ENCODE measurements at places on chromosomes 1 and 21.

DNA sequence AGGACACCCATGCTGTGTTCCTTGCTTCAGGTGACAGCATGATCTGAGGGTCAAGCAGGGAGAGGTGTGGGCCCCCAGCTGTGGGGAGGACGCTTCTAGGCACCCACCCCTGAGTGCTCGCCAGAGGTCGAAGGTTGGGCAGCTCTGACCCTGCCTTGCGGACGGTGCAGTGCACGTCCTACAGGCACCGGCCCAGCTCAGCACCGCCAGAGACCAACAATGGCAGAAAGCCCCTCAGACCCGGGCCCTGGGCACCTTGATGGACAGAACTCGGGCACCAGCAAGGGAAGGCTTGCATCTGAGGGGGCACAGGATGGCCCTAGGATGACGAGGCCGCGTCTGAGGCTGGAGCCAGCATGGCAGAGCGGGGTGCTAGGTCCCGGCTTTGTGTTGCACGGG is 24.7 kb downstream of the NADK start:
- no peak for DNase-seq

DNA sequence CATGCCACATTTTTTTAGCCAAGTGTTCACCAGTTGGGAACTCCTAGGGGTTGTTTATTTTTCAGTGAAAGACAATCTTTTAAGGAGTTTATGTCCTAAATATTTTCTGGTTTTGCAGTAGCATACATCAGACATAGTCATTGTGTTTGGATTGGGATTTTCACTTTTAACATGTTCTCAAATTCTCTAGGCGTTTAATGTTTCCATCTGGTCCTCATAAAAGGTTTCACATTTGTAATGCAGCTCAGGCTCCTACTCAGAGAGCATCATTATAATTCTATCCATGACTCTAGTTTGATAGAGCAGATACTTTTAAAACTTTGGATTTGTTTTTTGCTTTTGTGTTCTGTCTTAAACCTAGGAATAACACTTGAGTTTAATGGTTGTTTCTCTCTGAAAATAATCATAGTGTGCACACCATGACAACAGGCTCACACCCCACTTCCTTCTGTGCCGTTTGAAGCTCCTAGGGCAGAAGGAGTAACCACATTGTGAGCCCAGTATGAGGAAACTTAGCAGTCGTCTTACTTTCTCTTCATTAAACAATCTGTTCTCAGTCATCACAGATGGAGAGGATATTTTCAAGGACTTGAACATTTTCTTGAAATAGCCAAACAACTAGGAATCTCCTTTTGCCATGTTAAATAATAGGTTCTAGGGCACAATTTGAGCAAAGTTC is 219.6 kb downstream of the PDE4B start:
- DNase-seq = no peak

DNA sequence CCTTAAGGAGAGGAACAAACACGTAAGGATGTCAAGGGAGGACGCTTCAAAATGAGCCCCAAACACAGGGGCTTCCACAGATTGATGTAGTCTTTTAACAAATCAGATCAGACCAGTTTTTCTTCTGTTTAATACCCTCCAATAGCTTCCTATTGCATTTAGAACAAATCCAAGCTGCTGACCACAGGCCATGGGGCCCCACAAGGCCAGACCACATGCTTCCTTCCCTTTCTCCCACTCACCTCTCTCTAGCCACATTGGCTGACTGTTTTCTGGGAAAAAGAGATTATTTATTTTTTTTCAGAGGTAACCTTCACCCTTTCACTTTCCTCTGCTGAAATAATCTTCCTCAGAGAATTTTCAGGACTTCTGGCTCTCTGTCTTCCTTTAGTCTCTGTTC is 380.6 kb downstream of the SIPA1L2 start:
- DNase-seq = no peak

DNA sequence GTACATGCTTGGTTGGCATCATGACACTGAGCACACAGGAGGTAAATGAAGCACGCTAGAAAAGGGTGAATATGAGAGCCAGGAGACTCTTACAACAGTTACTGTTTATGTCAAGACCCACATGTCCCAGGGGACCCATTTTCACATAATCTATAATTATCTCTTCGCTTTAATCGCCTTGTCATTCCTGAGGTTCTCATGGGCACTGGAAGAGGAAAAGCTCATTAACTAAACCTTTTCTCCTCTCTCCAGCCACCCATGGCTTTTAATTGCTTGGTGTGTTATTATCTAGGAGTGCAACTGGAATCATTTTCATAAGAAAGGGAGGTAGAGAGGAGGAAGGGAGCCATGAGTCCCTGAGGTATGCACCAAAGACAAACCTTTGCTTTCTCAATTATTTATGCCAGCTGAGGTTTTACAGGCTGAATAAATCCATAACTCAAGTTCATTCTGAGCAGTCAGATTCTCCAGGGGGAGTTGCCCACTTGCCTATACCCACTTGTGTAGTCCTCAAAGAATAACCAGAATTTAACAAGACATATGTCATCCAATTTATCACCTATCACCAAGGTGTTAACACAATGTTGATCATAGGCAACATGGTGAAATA is 77.4 kb downstream of the ACBD6 start:
- no peak for DNase-seq

- DNase-seq = no peak
Observed at GRCh38 chr1:200959411-200959921, 64.0 kb downstream of the KIF21B start.

DNA sequence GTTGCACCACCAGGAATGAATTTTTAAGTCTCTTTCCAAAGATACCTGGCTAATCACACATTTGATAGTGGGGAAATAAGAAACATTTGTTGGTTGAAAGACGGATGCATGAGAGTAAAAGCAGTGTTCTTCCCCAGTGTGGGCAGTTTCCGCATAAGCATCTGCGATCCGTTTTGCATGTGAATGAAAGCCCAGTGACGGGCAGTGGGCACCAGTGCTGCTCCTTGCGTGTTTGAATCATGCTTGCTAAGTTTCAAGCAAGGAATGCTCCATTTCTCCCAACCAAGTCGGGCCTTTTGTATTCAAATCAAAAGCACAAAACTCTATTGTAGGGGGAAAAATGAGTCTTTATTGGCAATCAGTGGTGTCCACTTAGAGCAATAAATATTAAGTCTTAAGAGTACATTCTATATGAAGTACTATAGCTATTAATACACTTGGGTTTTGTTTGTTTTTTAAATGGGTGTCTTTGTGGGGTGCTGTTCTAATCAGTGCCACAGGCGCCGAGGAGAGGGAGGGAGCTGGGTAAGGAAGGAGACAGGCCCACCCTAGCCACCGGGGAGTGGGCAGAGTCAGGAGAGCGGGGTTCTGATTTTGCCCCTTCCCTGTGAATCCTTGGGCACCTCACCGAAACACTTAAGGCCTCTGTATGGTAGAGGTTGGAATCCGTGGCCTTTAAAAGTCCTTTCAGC is 750 bp upstream of the PTGFRN start:
- DNase-seq = no peak

- no peak for DNase-seq
Observed at GRCh38 chr1:34019741-34020552, 145.1 kb downstream of the CSMD2 start.

DNA sequence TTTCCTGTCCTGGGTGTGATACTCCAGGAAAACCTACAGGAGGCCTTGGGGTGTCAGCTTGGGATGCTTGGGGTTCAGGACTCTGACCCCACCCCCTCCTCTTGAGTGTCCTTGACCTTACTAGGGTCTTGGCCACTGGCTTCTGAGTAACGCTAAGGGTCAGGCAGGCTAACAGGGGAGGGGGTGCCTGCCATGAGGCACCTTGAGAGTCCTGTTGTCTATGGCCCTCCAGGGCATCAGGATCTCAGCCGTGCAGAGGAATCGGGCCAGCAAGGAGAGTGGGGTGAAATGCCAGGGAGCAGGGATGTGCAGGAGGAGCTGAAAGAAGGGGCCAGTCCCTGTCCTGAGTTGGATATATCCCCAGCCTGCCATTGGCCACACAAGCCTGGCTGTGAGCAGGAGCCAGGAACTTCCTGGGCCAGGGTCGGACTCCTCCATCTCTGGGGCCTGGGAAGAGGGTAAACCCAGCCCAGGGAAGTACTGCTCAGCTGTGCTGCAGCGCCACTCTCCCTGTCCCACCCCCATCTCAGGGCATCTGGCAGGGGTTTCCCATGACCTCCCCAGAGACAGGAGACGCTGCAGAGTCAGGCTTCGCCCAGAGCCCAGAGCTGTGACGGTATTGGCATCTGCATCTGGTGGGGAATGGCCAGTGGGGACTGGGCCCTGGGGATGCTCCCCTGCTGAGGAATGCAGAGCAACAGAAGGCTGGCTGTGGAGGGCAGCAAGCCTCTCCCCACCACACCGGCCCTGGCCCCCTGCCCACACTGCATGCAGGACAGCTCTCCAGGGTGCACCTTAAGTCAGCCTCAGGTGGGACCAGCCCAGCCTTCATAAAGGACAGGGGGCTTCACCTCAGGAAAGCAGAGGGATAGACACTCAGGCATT is 6.3 kb downstream of the KIF21B start:
- DNase-seq = no peak

DNA sequence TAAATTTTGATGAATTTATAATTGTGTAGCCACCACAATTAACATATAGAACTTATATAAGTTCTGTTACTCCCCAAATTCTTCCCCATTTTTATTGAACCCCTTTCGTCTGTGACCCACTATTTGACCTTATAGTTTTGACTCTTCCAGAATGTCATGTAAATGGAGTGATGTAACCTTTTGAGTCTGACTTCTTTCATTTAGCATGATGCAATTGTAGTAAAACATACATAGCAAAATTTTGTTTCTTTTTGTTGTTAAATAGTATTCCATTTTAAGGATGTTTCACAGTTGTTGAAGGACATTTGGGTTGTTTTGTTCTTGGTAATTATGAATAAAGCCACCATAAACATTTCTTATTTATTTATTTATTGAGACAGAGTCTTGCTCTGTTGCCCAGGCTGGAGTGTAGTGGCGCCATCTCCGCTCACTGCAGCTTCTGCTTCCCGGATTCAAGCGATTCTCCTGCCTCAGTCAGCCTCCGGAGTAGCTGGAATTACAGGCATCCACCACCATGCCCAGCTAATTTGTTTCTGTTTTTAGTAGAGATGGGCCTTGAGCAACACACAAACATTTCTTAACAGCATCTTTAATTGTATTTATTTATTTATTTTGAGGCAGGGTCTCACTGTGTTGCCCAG is 33.6 kb downstream of the RPRD2 start:
- DNase-seq = no peak

GRCh38 chr21:45419162-45419561 is 14.2 kb downstream of the COL18A1 start:
- DNase-seq = no peak

GRCh38 chr1:5311147-5311546 is 656.7 kb downstream of the AJAP1 start:
- no peak for DNase-seq

GRCh38 chr1:32771561-32772280 is 45.4 kb downstream of the YARS1 start:
- DNase-seq = no peak

Measured in stimulated activated CD4-positive, alpha-beta T cell treated with anti-CD3 and anti-CD28 coated beads, TNF-alpha, amount 100 ng/mL, for 24 hours (primary cell).